Stimulated activated CD8-positive, alpha-beta memory T cell treated with anti-CD3 and anti-CD28 coated beads, Interleukin-4, amount 100 ng/mL, for 24 hours (primary cell): ENCODE measurements at places on chromosomes 2 and 18.

DNA sequence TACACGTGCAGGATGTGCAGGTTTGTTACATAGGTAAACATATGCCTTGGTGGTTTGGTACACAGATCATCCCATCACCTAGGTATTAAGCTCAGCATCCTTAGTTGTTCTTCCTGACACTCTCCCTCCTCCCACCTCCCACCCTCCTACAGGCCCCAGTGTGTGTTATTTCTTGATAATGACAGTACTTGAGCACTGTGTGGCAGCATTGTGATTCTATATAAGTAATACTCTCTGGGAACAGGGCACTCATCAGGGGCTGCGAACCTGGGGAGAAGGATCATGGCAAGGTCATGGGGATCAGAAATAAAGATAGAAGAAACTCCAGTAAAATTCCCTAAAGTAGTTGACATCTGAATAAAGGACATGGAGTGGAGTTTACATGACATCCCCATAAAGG is 1256.2 kb upstream of the CRIM1 start:
- no peak for DNase-seq

DNA sequence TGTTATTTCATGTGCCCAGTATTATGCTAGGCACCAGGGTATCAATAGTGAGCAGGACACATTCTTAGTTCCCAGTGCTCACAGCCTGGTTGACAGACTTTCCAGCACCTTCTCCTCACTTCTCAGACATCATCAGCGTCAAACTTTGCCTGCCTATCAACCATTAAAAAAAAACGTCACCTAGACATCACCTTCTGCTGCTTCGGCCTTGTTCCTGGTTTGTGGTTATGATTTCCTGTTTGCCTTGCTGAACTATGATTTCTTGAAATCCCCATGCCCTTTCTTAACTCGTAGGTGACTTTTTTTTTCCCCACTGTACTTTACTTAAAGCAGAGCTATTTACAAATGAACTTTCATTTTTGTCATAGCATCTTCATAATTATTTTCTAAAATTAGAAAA is 60.4 kb upstream of the NABP1 start:
- DNase-seq: no peak

GRCh38 chr2:111054791-111055691 is 65.7 kb upstream of the BCL2L11 start:
- DNase-seq: peak; percentile 55

DNA sequence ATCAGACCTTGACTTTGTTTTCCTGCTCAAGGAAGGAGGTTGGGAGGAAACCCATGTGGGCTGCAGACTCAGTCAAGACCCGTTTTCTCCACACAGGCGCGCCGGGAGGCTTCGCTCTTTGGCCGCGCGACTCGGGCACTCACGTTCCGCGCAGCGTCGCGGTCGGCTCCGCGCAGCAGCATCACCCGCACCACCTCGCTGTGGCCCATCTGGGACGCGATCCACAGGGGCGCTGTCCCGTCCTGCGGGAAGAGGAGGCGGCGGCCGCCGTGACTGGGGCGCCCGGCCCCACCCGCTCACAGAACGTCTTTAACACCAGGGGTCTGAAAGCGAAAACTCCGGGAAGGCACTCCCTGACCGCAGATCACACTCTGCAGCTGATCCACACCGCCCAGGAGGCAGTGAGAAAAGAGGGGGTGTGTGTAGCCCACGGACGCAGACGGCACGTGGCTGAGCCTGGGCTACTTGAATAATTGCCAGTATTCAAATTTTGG is 33.1 kb upstream of the NPC1 start:
- no peak for DNase-seq

- no peak for DNase-seq
Observed at GRCh38 chr2:177767768-177768167, 304.8 kb downstream of the PDE11A start.

GRCh38 chr2:113894156-113894743 is 4.4 kb downstream of the ACTR3 start:
- DNase-seq: no peak

GRCh38 chr2:239893236-239893515 is 132.0 kb downstream of the NDUFA10 start:
- no peak for DNase-seq

DNA sequence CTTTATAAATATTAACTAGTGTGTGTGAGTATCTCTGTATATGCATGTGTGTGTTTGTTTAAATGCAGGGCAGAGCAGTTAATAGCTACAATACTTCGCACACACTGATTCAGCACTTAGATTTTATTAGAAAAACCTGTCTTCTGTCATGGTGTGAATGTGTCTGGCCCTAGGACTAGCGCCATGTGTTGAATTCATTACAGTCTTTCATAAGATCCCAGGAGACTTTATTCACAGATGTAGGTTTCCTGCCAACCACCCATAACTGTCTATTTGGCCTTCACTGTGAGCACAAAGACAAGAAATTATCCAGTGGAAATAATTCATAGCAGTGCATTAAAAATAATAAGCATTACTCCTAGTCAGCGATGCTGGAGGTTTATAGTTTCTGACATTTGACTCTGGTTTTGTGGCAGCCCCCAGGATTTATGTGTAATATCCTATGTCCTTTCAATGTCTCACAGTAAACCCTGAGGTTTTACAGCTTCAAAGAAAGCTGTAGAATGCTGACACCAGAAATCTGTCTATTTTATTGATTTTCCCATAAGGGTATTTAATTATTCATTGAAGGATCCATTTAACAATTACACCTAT is 93.9 kb downstream of the ZNF804A start:
- DNase-seq: no peak

GRCh38 chr2:227655454-227655853 is 11.2 kb upstream of the SCYGR5 start:
- no peak for DNase-seq

DNA sequence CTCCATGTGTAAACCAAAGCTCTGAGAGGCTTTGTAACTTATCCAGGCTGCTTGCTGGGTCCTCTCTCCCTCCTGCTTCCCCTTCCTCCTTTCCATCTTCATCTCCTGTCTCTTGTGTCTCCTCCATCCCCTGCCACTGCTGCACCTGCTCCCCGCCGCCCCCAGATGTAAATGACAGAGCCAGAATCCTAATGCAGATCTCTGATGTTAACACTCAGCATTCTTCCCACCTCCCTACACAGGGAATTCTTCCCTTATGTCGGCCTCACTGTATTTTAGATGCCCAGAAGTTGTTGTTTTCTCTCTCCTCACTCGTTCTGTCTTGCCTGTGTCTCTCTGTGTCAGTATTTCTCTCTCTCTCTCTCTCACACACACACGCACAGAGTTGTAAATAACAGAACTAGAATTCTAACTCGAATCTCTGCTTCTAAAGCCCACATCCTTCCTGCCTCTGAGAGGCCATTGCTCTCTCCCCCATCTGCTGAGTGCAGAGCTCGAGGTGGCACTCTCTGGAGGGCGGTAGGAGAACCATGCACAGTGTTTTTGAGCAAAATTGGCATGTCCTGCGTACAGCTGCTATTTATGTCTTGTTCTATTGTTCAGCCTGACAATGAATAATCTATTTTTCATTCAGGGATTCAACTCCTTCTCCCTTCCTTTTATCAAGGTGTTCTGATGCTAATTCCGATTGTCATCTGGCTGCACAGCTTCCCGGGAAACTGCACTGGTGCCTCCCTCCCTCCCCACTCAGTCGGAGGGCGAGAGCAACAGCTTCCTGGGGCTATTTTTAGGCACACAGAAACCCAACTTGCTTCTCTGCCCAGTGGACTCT is 219.9 kb downstream of the SH3RF3 start:
- DNase-seq: no peak

GRCh38 chr2:181234487-181234891 is 222.7 kb upstream of the ITGA4 start:
- DNase-seq: no peak

DNA sequence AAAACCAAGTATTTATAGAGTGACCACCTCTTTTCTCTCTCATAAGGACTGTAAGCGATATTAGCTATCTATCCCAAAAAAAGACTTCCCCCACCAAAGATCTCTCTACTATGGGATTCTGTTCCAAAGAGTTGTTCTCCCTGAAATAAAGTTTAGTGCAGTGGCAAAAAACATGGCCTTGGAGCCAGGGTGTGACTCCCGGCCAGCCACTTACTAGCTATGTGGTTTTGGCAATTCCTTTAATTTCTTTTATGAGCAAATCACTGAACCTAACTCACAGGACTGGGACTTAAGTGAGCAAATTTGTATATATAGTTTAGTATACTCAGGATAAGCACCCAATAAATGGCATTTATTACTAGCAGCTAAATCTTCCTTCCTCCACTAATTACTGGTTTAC is 42.6 kb downstream of the SESTD1 start:
- DNase-seq: no peak

DNA sequence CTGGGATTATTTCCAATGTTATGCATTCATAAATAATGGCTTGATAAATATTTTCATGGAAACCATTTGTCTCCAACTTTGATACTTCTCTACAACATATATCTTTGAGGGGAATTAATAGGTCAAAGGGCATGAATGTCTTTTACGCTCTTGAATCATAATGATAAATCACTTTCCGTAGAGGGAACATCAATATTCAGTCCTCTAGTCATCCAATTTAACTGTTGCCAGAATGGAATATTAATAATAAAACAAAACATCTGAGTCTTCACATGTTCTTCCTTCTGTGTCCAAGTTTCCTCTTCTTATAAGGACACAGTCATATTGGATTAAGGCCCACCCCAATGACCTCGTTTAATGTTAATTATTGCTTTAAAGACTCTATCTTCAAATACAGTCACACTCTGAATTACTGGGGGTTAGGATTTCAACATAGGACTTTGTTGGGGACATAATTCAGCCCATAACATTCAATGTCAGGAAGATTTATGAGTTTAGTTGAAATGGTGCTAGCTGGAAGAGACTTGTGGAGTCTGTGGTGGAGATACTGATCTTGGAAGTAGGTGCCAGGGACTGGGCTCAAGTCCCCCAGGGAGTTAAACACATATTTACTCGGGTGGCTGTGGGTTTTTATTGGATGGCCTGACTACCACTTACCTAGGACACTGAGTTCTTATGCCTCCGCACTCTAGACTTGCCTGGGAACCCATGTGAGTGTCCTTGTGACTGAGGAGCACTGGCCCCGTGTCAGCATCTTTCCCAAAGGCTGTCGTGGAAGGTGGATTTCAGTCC is 85.0 kb upstream of the SEC11C start:
- DNase-seq: no peak

GRCh38 chr2:219775506-219775905 is 148.1 kb downstream of the SLC4A3 start:
- DNase-seq: no peak

DNA sequence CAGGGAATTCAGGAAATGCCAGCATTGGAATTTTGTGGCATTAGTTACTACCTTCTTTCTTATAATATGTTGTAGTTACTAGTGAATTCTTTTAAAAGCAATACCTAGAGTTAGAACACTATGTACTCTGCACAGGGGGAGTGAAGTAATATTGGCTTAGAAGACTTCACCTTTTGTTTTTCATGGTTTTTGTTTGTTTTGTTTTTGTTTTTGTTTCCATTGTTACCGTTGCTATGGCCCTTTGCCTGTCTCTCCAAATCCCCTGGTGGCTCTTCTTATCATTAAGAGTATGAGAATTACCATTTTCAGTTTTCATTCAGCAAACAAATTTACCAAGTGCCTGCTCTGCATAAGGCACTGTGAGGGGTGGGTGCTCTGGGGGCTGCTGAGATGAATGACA is 160.1 kb downstream of the HAUS1 start:
- no peak for DNase-seq

DNA sequence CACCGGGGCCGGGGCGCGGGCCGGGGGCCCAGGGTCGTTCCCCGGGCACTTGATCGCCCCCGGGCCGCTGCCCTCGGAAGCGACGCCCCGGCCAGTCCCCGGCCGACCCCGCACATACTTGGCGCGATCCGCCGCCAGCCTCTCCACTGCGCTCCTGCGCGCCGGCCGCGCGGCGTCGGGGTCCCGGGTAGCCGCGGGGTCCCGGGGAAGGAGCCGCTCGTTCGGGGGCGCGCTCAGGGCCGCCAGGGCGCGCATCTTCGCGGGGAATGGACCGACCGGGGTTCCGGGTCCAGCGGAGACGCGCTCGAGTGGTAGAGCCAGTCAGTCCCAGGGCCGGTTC is 204 bp downstream of the FAM110C start:
- DNase-seq: no peak

DNA sequence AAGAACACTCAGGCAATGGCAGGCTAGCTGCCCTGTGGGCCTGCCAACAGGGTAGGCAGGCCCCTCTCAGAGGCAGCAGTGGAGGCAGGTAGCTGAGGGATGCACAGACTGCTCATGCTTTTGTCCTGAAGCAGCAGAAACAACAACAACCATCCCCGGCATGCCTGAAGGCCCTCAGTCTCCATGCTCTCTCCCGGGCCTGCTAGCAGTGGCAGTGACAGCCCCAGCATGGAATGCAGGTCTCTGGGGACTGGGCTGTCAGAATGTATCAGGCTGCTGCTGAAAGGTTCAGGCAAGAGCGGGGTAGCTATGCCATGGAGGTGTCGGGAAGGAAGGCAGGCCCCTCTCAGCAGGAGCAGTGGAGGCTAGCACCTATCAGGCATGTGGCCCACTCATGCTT is 209.8 kb downstream of the KCNJ3 start:
- no peak for DNase-seq

DNA sequence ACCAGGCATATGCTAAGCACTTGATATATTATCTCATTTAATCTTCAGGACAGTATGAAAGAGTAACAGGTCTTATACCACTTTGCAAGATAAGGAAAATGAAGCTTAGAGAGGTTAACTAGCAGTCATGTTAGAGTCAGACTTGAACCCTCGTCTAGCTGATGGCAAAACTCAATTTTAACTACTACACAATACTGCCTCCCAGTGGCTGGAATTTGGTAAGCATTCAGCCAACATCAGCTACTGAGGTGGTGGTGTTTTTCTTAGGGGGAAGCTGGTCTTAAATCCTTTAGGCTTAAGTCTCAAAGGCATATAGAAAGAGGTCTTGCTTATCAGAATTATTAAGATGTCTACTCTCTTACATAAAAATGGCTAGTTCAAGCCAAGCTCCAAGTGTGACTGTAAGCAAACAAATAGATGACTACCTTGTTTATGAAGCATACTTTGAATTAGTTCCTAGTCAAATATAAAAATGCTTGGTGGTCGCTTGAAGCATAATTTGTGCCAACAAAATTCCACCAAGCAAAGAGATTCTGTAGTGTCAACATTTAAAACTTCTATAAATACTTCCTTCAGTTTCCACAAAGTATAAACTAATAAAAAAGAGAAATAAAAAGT is 325.4 kb upstream of the FIGN start:
- no peak for DNase-seq

DNA sequence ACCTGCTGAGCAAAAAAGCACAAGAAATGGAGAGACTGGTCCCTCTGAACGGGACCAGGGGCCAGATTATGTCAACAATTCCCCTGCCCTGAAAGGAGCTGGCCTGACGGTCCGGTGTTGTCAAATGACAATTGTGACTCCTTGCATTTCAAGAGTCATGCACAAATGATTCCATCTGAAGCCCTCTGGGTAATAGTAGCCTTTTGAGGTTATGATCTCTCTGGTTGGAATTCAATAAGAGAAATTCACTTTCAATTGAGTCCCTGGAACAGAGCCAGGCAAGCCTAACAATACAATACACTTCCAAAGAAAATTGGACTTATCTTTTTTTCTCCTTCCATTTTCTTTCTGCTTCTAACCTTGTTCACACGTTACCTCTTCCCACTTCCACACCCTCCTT is 116.9 kb downstream of the C1D start:
- no peak for DNase-seq
